Aorta (tissue), 5 donors: ENCODE measurements at places on chromosomes 3 and 15. TPM values are rescaled to one million over a fixed set of nuclear protein-coding genes. Genes with fewer than 3 reads are reported as not detected.

DNA sequence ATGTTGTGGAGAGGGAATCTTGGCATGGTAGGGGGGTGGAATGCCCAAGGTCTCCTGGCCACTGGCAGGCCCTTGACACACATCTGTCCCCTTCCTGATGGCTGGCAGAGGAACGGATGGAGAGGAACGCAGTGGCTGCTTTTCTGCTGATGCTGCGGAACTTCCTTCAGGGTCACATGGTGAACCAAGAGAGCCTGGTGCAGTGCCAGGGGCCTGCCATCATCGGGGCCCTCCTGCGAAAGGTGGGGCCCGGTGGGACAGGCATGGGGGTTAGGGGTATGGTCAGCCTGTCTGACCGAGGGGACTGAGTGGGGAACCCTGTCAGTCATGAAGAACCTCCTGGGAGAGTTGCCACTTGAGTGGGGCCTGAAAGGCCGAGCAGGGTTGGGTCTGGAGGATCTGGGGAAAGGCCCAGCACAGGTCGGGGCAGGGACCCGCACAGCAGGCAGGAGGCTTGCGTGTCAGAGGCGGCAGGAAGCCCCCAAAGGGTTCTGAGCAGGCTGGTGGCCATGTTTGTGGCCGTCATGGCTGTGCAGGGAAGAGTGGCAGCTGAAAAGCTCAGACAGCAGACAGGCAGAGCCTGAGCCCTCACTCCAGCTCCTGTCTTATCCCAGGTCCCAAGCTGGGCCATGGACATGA lies 18.1 kb downstream of the NBEAL2 start:
- peak; percentile 50 for DNase-seq

- DNase-seq: no peak
These were observed 889.7 kb downstream of the IGSF11 start for GRCh38 chr3:118144919-118145318.

- no peak for DNase-seq
These were observed 90.6 kb downstream of the POLR2M start for GRCh38 chr15:57797110-57797509.

GRCh38 chr3:12197475-12197874 lies 38.8 kb upstream of the TIMP4 start:
- DNase-seq: no peak

DNA sequence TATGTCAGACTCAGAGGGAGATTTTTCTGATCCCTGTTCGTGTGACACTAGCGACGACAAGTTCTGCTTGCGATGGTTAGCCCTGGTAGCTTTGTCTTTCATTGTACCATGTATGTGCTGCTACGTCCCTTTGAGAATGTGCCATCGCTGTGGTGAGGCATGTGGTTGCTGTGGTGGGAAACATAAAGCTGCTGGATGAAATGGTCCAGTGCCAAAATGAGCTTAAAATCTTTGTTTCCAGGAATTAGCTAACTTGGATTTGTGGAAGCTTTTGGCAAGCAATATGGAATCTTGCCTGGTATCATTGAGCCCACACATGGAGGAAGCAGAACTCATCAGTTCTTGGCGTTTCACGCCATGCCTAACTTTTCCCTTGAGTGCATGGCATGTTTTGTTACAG lies 98.8 kb downstream of the SPRED1 start:
- no peak for DNase-seq

The FOXL2NB gene
- total RNA-seq: not detected

GRCh38 chr3:45778761-45779201 lies 17.6 kb downstream of the SLC6A20 start:
- no peak for DNase-seq

GRCh38 chr3:142009029-142009428 lies 132.6 kb downstream of the ATP1B3 start:
- no peak for DNase-seq

The SLC22A13 gene
- total RNA-seq: 1.3 TPM

- no peak for DNase-seq
These were observed 32.3 kb downstream of the EXOG start for GRCh38 chr3:38528457-38528856.

The GP9 gene
- not detected for total RNA-seq

The CTXN2 gene
- not detected for total RNA-seq

GRCh38 chr15:45785897-45786296 lies 151.1 kb downstream of the SQOR start:
- DNase-seq: no peak

DNA sequence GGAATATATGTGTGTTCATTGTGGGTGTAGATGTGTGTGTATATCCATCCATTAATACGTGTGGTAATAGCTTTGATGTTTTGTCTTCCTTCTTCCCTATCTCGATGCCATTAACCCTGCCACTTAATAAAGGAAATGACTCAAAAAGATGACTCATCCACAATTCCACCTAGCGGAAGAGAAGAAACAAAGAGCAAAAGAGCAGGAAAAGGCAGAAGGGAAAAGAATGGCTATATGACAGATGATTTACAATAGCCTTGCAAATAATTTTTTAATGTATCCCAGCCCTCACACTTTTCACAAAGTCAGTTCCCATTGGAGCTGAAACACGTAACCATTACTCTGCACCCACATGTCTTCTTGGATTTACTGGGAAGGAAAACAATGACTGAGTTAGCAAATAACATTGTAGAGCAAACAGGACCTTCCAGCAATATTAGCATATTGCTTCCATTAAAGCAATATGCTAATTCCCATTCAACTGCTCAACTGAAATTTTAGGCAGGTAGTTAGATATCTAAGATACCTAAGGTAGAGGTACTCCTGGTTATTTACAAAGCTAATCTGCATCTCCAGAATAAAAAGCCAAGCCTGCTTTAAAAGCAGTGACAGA lies 197.2 kb downstream of the KCNAB1 start:
- DNase-seq: no peak

GRCh38 chr3:89360156-89360555 lies 252.7 kb downstream of the EPHA3 start:
- no peak for DNase-seq

DNA sequence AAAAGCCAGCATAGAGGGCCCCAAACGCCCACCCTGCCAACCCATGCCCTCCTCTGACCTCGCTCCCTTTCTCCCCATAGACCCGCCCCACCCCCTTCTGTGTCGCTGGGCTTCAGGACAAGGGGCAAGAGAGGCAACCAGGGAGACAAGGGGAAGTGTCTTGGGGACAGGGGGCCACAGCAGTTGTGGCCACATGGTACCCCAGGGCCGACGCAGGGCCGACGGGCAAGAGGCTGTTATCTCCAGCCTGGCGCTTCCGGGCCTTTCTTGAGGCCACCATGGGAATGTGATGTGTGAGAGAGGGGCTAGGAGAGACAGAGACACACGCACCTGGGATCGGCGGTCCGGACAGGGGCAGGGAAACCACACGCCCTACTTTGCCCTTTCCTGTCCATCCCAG lies 3.4 kb upstream of the HAPLN3 start:
- no peak for DNase-seq

- DNase-seq: no peak
These were observed 211.3 kb upstream of the CHRM5 start for GRCh38 chr15:33756961-33757360.

GRCh38 chr3:26236531-26236930 lies 386.0 kb upstream of the LRRC3B start:
- DNase-seq: no peak

DNA sequence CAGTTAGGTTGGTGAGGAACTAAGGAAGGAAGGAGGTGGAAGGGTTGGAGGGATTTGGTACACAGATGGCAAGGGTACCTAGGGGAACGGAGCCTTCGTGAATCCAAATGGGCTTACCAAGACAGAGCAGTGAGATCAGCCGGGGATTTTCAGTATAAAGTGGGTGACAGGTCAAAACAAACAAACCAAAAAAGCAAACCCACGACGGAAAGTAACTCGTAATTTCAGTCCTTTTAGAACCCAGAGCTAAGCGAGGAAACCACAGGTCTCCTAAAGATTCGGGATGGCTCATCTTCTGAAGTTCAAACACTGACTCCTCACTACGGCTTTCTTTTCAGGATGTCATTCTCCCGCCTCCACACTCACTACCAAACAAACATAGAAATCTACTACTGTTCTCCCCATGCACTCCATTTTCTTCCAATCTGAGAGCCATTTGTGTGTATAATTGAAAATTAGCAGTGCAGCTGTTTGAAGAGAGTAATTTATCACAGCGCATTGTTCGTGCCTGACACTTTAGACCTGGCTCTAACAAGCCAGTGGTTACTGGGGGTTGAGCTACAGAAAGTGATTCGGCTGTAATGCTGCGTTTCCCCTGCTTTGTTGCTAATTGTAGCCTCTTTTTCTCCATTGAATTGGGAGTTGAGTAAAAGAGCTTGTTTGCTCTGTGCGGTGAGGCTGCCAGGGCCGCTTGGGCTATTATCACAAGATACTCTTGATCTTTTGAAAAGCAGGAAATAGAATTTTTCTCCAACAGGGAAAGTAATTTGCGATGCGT lies 64.7 kb upstream of the CCDC39 start:
- DNase-seq: no peak

The KCNMB3 gene
- total RNA-seq: 6.2 TPM

The LRRK1 gene
- total RNA-seq: 34.0 TPM

- DNase-seq: no peak
These were observed 187.1 kb downstream of the FMN1 start for GRCh38 chr15:33007303-33007855.

The SLC24A5 gene
- not detected for total RNA-seq

DNA sequence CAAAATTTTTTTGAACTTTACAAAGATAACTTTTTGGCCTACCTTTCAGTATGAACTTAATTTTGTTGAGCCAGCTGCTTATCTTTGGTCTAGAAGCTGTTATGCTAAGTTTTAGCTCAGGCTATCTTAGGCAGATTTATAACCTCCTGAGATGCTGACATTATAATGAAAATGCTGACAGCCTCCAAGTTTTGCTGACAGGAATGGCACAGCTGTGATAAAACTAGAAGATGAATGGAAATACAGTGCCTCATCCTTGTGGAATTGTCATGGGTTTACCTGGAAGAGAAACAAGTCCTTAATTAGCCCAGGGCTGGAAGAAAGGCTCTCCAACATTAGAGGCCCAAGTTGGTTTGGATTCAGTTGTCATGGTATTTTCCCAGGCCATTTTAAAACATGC lies 123.3 kb downstream of the OXSM start:
- DNase-seq: no peak

GRCh38 chr3:23202203-23202920 lies 765 bp upstream of the UBE2E2 start:
- DNase-seq: no peak

The RNF7 gene
- 76.3 TPM for total RNA-seq

GRCh38 chr3:18126772-18127171 lies 298.4 kb downstream of the SATB1 start:
- no peak for DNase-seq

DNA sequence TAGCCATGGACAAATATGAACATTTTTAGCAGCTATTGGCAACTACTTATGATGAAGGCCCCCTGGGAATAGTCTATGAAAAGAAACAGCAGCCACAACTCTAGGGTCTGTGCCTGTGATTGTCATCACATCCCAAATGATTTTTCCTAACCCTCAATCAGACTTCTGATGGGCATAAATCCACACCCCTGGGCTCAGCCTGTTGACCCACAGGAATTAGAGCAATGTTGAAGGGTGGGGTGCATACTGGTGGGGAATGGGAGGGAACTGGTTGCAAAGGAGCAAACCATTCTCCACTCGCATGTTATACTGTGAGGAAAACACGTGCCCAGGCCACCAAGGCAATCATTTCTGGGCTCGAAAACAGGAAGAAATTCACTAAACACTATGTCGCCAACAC lies 106.5 kb upstream of the CTNNB1 start:
- DNase-seq: no peak

GRCh38 chr3:187288131-187288854 lies 3.2 kb downstream of the MASP1 start:
- DNase-seq: no peak

The SCAANT1 gene
- total RNA-seq: not detected
